SW480 (cell line): ENCODE measurements at places on chromosomes 7 and 10.
A peak's percentile ranks its signal among the peaks of the same experiment; 100 is the strongest.

DNA sequence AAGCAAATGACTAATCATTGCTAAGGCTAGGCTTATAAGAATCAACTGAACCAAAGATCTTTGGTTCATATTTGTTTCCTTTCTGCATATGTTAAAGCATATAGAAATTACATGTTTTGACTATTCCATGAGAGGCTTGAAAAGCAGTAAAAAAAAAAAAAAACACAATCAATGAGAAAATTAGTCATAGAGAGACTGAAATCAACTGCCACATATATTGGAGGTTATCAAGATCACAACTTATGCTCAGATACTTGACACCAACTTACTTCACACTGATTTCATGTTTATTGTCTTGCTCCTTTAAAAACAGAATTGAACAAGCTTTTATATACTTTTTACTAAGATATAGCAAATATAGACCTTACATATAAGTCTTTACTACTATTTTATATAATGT lies 161.3 kb downstream of the TPK1 start:
- DNase-seq: no peak

GRCh38 chr7:108030516-108030915 lies 27.6 kb upstream of the LAMB1 start:
- no peak for DNase-seq

DNA sequence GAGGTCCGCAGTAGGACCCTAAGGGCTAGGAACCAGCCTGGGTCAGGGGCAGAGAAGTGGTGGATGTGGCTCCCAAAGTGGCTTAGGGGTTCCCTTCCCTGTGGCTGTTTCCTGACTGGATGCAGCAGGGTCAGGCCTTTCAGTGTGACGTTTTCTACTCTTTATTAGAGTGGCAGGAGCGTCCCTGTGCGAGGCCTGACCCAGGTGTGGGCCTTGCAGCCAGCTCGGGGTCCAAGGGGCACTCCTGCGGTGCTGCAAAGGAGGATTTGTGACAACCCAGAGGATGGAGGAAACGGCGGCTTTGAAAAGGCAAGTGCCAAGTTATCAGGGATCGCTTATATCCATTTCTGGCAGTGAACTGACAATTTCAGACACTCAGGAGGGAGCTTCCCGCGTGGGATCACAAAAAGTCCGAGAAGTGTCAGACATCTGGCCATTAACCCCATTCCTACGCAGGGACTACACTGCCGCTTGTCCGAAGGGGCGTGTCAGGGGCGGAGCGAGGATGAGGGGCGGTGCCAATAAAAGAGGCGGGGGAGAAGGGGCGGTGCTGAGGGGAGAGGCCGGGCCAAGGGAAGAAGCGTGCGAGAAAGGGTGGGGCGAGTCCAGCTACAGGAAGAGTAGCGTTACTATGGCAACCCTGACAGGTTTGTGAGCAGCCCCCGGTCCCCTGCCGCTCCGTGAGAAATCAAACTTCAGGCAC lies 98.8 kb upstream of the ZNF722 start:
- DNase-seq: peak; percentile 73

DNA sequence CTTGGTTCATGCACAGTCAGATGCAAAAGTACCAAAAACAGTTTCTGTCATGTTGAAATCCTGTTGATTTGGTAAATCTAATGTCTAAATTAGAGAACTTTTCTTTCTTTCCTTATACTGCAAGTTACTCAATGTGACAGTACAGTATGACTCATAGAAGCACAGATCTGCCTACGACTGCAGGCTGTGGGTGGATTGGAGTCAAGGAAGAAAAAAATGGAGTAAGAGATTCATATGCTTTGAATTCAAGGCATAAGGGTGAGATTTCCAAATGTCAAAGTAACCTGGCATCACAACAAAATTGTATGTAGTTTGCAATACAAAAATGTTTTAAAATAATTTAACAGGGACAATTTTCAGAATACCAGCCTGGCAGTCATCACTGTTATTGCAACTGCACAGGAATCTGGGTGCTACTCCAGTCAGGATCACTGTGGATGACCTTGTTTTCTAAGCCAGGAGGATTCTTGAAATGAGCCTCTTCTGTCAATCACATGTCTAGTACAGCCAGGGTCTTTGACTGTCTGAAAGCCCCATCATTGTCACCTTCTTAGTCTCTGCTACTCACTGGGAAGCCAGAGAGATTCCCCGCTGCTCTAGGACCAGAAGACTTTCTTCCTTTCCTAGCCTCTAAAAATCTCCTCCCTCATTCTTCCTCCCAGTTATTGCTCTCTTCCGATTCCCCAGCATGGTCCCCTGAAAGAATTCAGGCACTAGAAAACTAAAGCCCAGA lies 83.6 kb downstream of the CD36 start:
- DNase-seq: peak; percentile 32

- no peak for DNase-seq
Measured at GRCh38 chr7:68425377-68425776, 1172.9 kb upstream of the AUTS2 start.

DNA sequence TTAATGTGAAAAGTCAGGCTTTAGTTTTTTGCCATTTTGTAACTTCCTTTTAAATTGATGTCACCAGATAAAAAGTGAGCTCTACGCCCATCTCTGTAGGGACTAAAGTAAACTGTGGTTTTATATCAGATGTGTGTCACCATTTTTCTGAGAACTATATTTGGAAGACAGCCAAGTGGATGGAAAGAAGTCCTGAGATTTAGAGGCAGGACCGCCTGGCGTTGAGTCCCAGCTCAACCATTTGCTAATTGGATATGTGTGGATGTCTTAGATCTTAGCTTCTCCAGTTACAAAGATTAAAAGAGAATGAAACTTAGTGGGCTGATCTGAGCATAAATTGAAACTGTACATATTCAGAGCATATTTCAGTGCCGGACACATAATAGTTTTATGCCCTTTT lies 691.6 kb upstream of the CELF2 start:
- no peak for DNase-seq

DNA sequence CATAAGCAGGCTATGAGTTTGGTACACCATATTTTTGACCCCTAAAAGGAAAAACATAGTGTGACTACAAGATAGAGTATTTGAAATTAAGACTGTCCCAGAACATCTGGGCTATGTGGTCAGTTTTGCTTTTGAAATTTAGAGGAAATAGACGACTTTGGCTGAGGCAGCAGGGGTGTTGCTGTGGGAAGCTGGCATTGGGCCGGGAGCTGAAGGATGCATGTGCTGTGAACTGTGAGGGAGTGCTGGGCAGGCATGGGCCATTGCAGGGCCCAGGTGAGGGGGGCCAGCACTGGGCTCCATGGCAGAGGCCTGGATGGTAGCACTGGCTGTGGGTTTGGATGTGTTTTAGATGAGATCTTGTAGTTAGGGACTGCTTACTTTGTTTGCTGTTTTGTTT lies 168.3 kb downstream of the BMPER start:
- DNase-seq: no peak

GRCh38 chr10:34413756-34414587 lies 401.1 kb downstream of the PARD3 start:
- DNase-seq: no peak

DNA sequence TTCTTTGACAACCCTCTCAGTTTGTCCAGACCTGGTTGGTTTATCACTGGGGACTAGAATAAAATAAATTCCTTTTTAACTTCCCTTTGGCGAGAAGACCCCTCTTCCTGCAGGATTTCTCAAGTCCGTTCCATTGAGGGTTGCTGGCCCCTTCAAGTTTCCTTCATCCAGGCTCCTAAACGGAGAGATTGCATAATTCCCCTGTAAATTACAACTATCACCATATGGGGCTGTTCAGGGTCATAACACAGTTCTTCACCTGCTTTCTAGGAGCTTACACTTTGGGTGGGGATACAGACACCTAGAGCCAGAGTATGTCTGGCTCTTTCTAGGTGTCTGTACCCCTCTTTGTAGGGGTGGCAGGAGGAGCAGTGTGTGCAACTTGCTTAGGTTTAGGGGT lies 3.3 kb upstream of the COPS6 start:
- no peak for DNase-seq

- no peak for DNase-seq
Measured at GRCh38 chr10:96660297-96660696, 60.0 kb downstream of the PIK3AP1 start.

DNA sequence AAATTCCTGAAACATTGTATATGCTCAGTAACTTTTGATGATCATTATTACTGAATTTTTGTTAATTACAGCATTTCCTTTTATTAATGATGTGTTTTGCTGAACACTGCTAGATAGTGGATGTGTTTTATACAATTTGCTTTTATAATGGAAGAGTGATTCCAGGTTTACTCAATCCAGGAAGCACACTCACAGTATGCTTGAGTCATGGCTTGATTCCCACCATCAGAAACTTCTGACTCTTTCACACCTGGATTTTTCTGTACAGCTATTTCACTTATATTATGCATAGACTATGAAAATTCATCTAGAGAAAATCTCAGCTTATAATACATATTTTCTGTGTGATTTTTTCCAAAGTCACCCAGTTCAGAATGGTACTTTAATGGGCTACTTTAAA lies 1040.9 kb downstream of the GRM8 start:
- no peak for DNase-seq

DNA sequence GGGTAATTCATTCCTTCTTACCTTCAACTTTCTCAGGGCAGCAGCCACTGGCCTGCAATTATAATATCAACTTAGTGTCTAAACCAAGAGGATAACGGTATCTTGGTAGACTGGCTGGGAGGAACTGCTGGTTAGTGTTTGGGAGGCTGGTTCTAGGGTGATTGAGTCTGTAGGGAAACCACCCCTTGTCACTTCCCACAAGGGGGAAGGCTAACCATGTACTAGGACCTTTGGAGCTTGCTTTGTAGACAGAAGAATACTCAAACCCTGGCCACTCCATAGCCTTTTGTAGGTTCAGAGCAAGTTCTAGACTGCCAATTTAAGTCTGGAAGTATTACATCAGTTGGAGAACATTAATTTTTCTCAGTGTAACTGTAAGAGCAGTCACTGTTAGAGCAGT lies 51.3 kb downstream of the NHLRC2 start:
- DNase-seq: no peak

GRCh38 chr10:64449603-64450002 lies 928.4 kb downstream of the REEP3 start:
- no peak for DNase-seq

DNA sequence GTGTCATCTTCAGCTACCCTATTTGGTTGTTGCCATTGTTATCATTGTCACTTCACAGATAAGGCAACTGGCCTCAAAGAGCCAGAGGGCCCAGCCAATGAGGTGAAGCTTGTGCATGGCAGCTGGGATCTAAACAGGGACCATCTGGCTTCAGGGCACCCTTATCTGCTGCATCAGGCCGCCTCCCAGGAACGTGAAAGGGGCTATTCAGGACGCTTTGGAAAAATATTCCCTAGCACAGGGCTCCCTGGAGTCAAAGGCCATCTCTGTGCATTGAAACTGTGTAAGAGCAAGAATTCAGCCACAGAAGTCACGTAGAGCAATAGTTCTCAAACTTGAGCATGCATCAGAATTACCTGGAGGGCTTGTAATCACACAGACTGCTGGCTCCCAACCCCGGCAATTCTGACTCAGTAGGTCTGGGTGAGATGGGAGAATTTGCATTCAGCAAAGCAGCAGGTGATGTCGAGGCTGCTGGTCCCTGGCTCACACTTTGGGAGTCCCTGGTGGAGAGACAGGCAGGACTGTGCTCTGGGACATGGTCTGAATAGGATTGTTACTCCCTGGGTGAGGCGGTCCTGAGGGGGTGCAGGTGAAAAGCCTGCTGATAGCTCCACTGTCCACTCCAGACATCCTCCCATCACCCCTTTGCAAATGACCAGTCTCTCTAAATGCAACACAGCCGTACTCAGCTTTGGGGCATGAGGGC lies 21.5 kb upstream of the PLEKHA1 start:
- no peak for DNase-seq

DNA sequence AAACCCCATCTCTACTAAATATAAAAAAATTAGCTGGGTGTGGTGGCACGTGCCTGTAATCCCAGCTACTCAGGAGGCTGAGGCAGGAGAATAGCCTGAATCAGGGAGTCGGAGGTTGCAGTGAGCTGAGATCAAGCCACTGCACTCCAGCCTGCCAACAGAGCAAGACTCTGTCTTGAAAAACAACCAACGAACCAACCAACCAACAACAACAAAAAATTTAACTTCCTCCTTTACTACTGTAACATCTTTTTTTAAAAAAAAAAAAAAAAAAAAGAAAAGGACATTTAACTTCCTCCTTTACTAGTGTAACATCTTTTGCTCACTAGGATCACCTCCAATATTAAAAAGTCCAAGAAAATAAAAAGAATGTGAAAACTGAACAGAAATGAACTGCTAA lies 92.3 kb upstream of the TMEM168 start:
- DNase-seq: no peak

- peak; percentile 78 for DNase-seq
Measured at GRCh38 chr7:127588697-127589482, 679 bp downstream of the ARF5 start.

DNA sequence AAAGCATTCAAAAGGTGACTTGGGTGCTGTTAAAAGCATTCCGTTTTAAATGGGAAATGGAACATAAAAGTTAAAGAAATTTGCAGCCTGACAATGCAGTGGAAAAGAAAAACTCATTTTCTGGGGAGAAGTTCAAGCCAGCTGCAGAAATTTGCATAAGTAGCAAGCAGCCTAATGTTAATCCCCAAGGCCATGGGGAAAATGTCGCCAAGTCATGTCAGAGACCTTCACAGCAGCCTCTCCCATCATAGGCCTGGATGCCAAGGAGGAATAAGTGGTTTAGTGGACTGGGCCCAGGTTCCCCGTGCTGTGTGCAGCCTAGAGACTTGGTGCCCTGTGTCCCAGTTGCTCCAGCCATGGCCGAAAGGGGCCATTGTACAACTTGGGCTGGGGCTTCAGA lies 154.2 kb downstream of the PKD1L1 start:
- no peak for DNase-seq

- DNase-seq: no peak
Measured at GRCh38 chr7:38312821-38313220, 39.4 kb upstream of the TARP start.

GRCh38 chr10:114831186-114831867 lies 9.7 kb downstream of the FHIP2A start:
- no peak for DNase-seq

- DNase-seq: no peak
Measured at GRCh38 chr10:13560597-13560996, 26.2 kb upstream of the PRPF18 start.

- DNase-seq: no peak
Measured at GRCh38 chr10:51879238-51879637, 179.8 kb upstream of the CSTF2T start.

DNA sequence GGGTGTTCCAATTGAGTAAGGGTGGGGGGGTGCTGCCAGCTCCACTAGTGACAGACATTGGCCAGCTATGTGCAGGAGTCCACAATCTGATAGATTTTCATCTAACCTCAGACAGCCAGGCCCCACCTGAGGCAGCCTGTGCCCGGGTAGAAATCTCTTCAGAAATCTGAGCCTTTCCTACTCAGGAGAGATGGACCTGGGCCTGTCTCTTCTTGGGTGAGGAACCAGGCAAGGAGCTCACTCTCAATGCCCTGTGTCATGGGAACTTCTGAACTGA lies 86.9 kb downstream of the UBE2H start:
- DNase-seq: no peak

GRCh38 chr7:81657551-81657950 lies 112.3 kb downstream of the HGF start:
- DNase-seq: no peak
